ENCODE measurements at places on chromosomes 4 and X.

GRCh38 chr4:99921174-99921573, 25.2 kb downstream of the DNAJB14 start:
- no peak for DNase-seq

GRCh38 chr4:6236816-6237390, 32.7 kb upstream of the WFS1 start:
- DNase-seq, result no peak

- DNase-seq, result no peak
Observed at GRCh38 chr4:182449186-182449929, 206.2 kb downstream of the TENM3 start.

DNA sequence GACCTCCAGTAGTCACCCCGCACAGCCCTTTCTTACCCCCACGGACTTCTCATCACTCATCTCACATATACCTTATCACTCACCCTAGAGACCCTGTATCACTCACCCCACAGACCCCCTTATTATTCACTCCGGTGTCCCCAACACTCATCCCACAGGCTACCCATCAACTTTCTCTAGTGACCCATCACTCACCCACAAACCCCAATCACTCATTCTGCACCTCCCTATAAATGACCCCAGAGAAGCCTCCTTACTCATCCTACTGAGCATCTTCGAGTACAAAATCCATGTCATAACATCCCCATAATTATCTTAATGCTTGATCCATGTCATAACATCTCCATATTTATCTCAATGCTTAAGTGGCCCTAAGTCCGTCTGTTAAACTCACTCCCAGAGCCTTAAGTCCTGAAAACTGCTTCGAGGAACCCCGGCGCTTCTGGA, 934 bp downstream of the ZNF41 start:
- no peak for DNase-seq

GRCh38 chr4:117001077-117001476, 84.3 kb downstream of the TRAM1L1 start:
- no peak for DNase-seq

DNA sequence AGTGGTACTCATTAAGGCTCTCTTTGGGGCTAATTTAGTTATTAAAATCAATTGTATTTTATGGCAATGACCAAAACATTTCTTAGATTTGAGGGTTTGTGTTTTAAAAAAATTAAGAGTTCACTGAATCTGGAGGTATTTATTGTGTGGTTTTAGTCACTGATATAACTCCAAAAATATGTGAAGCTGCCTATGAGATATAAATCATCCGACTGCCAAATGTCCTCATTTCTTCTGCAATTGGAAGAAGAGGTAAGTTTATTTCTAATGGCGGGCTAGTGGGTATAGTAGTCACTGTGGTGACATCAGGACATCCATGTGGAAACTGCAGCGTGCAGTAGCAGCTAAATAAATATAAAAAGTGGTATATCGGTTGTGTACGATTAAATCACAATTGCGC, 205.5 kb downstream of the MID1 start:
- no peak for DNase-seq

- no peak for DNase-seq
Observed at GRCh38 chrX:40240844-40241243, 143.1 kb upstream of the BCOR start.

- no peak for DNase-seq
Observed at GRCh38 chrX:101619364-101619763, 1.6 kb upstream of the ARMCX6 start.

- DNase-seq, result no peak
Observed at GRCh38 chr4:14347526-14347925, 654.8 kb upstream of the CPEB2 start.

- DNase-seq, result no peak
Observed at GRCh38 chr4:177568931-177569330, 126.7 kb upstream of the AGA start.

DNA sequence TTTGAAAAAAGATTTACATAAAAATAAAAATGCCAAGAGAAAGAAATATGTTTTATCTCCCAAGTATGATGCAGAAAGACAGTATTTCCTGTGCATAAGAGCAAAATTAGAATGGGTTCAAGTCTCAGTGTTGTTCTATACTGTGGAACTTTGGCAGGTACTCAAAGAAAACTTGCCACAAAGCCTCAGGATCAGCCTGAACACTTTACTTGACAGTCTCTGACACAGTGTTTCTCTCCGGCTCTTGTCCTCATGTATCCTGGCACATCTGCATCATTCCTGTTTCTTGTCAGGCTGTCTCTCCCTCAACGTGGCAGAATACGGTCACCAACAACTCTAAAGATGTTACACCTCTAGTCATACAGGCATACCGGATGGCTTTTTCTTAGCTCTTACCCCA, 273.7 kb downstream of the ARHGAP24 start:
- DNase-seq, result no peak

DNA sequence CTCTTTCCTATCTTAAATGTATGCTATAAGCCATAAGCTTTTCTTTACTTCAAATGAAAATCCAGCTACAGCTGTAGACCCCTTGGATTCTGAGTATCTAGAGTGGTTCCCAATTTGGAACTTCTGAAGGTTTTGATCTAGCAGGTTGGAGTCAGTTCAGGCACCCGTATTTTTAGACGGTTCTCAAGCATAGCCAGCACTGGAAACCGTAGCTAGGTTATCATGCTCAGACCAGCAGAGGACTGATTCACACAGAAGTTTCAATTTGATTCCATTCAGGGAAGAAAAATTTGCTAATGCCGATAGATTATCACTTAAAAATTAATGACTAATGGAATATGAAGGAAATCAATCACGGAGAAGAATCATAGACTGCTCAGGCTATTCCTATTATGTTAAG, 11.2 kb downstream of the PPAT start:
- no peak for DNase-seq

GRCh38 chrX:122220644-122221373, 963.3 kb upstream of the GRIA3 start:
- DNase-seq, result no peak

DNA sequence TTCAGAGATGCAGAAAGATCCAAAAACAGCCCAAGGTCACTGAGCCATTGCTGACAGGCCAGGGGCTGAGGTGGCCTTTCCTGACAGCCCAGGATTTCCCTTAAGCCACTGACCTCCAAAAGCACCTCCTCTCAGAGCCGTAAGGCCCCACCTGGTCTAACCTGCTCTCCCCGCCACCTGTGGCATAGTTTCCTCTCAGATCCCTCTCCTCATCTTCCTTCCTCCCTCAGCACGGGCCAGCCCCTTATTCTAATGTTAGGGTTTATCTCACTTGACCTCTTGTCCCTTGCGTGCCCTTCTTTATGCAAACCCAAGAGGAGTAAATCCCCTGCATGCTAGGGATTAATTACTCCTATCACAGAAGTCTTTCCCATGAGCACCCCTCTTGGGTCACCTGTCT, 113.0 kb downstream of the RBM47 start:
- no peak for DNase-seq

DNA sequence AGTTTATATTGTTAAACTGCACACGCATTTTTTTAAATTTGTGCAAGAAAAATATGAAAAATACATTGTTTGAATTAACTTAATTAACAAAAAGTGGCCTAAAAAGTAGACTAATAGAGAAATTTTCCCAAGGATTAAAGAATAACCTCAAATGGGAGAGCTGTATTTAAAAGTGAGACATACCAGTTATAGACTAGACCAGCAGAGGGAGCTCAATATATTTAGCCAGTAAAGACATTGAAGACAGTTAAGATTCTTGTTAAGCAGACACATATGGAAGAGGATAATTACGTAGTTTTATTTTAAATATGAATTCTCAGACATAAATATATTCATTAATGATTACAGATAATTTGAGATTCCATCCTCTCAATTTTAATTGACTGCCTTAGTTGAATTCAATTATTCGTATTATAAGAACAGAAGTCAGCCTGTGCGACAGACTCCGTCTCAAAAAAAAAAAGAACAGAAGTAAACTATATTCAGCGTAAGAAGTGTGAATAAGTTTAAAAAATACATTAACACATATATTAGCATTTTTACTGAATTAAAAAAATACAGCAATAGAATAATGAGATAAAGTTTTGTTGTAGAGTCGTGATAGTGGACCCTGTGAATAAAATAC, 64.8 kb downstream of the GLRA3 start:
- DNase-seq, result no peak

GRCh38 chrX:129791961-129792570, 12.3 kb downstream of the SASH3 start:
- DNase-seq, result no peak

GRCh38 chr4:96637971-96638412, 798.1 kb downstream of the PDHA2 start:
- DNase-seq, result no peak

GRCh38 chr4:56762484-56763250, 58.8 kb downstream of the SPINK2 start:
- no peak for DNase-seq

DNA sequence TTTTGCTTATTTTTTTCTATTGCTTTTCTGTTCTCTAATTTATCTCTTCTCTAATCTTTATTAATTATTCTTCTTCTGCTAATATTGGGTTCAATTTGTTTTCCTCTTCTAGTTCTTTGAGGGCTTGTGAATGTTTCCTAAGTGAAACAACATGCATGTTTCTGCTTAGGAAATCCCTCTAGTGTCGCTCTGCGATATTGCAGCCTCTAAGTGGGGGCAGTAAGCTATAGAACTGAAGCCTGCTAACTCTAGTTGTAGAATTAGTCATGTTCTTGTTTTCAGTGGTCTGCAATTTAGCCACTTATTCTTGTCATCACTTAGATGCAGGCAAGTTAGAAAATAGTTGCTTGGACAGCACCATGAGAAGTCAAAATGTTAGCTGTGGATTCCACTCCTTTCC, 222.6 kb downstream of the SPIN4 start:
- no peak for DNase-seq

- DNase-seq, result no peak
Observed at GRCh38 chrX:155001873-155002272, 20.6 kb downstream of the F8 start.

GRCh38 chrX:72685810-72686456, 28.2 kb downstream of the PHKA1 start:
- no peak for DNase-seq

- no peak for DNase-seq
Observed at GRCh38 chr4:185679523-185679922, 132.5 kb downstream of the SORBS2 start.

- DNase-seq, result no peak
Observed at GRCh38 chrX:47643926-47644325, 6.4 kb downstream of the ELK1 start.

DNA sequence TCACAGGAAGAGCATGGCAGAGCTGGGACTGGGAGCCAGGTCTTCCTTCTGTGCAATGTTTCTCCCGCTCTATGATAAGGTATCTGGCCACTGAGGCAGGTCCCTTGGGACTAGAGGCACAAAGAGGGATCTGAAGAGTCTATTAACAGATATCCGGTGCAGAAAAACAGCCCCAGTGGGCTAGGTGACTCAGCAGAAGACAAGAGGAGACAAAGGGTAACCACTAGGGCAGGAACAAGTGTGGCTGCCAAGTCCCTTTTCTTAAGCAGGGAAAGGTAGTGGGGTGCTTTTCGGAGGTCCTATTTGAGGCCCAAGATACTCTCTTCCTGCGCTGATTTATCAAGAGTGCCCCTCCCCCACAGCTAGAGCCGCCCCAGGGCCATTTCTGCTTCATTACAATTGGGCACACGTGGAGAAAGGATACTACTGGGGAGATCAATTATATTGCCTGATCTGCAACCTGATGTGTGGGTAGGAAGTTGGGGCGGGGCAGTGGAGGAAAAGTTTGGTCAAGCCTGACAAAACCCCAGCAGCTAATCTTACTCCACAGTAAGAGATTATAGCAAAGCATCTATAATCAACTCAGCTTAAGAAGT, at the start of gene DGAT2L6:
Gene DGAT2L6 (plus strand): TSS at position 546 of the 596 bp plus-strand sequence. CDS start 100 bp downstream, outside the sequence.
- no peak for DNase-seq

- DNase-seq, result no peak
Observed at GRCh38 chrX:11724122-11725017, 33.7 kb upstream of the MSL3 start.

GRCh38 chrX:22004866-22005265, 27.3 kb upstream of the PHEX start:
- DNase-seq, result no peak

DNA sequence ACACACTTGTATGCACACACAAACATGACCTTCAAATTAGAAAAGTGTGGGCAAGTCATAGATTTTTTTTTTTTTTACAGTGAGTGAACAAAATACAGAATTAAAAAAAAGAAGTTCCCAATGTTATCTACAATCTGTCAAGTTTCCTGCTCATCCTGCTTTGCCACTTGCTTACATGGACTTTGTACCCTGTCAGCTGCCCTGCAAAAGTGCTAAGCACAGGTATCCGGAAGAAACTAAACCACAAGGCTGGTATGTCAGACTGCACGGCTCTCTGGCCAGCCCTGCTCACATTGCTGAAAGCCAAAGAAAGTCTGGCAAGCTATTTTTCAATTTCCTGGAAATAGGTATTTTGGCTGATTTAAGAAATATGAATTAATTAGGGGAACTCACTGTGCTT, 38.9 kb upstream of the BCLAF3 start:
- no peak for DNase-seq

DNA sequence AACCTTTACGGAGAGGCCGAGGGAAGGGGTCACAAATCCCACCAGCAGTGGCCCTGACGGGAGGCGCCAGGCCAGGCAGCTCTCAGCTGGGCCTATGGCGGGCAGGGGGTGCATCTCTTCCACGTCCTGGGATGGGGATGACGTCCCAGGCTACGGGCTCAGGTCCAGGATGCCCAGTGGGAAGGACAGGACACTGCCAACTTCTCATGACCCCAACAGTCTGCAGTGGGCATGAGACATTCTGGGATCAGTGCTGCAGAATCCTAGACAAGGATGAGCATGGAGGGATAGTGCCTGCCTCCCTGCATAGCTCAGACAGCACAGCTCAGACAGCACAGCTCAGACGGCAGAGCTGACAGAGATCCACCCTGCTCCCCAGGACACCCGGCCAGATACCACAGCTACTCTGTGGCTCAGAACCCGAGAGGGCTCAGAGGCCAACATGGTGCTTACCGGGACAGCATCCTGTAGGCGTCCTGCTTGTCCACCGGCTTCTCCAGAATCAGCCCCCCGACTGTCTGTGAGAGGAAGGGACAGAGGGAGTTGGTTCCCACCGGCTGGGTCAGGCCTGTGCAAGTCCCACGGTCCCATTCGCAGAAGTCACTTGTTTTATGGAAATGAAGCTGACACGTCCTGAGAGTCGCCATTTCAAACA, 17.3 kb downstream of the ASMTL start:
- no peak for DNase-seq

GRCh38 chr4:189304809-189305208, 635.9 kb upstream of the FRG1 start:
- DNase-seq, result no peak

DNA sequence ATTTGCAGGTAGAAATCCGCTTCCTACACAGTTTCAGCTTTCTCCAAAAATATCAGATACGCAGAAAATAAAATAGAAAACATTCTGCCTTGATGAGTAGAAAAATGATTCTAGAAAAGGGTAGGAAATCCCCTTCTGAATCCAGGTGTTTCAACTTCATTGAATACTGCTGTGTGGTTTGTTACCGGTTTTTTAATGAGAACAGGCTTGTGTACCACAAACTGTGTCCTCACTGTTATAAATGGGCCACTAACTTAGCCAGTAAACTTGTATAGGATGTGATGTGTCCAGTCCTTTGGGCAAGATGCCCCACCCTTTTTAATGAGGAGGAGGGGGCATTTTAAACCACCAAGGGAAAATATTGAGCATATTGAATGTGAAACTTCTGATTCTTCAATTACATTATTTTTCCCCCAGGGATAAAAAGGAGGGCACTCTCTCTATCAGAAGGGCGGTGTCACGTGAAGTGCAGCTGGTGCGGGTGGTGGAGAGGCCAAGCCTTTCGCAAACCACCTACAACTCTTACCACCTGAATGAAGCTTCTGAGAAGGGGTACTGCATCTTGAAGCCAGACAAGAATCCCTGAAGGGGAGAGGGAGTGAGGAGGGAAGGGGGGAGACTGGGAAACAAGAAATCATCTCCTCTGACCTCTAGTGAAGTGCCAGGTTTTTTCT, 4.5 kb downstream of the CXXC4 start:
- no peak for DNase-seq

All from T-cell (primary cell).